ENCODE measurements at places on chromosomes 16 and 17.

- no peak for DNase-seq
These were observed 2.1 kb downstream of the SPAG9 start for GRCh38 chr17:51118330-51119195.

DNA sequence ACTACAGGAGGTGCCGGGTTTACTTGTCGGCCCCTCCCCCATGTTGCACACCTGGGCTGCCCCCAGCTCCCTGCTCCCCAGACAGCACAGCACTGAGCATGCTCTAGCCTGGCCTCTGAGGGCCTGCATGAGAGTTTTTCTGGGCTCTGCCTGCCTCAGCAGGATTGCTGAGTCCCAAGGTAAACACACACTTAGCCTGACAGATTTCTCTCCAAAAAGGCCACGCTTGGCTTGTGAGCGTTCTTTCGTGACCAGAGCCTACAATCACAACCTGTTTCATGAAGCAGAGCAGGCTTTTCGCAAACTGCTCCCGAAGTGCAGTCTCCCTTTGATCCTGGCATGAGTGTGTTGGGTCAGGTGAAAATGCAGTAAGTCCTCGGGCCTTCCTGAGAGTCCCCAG, 9.8 kb upstream of the CD300E start:
- DNase-seq: no peak

DNA sequence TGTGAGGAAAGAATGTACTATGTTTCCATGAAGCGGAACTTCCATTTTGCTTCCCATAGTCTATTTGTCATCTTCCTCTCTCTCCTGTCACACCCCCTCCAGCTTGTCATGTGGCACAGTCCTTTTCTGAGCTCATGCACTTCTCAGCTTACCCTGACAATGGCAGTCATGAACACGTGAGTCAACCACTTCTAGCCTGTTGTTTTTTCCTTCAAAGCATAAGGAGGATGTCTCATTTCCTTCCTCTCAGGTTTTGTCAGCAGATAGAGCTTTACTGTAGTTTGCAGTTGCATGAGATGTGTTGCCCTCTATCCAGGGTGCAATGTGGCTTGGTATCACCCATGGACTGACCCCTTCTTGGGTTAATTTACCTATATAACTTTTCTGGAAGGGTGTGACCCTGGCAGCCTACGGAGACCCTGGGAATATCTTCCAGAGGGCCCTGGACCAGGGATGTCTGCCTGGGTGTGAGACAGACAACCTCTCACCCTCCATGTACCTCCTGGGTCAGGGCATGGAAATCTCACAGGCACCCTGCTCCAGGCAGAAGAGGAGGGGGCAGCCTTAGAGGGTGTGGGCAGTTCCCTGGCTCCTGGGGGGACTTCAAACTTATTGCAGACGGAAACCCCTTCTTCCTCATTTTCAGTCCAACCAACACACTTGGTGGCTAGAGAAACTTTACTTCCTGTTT, 4.0 kb upstream of the ZNF267 start:
- peak; percentile 87 for DNase-seq

GRCh38 chr16:76278980-76279379, 1.8 kb downstream of the CNTNAP4 start:
- no peak for DNase-seq
